Activated T-cell treated with anti-CD3 and anti-CD28 coated beads, Interleukin-2, amount 50 U/mL, for 72 hours (primary cell): ENCODE measurements at places on chromosomes 12 and 14. TPM values are rescaled to one million over a fixed set of nuclear protein-coding genes. Genes with fewer than 3 reads are reported as not detected.

GRCh38 chr14:75234173-75235115 is 44.2 kb upstream of the FOS start:
- DNase-seq, result no peak

- DNase-seq, result no peak
Observed at GRCh38 chr14:57199921-57200320, 68.8 kb downstream of the EXOC5 start.

DNA sequence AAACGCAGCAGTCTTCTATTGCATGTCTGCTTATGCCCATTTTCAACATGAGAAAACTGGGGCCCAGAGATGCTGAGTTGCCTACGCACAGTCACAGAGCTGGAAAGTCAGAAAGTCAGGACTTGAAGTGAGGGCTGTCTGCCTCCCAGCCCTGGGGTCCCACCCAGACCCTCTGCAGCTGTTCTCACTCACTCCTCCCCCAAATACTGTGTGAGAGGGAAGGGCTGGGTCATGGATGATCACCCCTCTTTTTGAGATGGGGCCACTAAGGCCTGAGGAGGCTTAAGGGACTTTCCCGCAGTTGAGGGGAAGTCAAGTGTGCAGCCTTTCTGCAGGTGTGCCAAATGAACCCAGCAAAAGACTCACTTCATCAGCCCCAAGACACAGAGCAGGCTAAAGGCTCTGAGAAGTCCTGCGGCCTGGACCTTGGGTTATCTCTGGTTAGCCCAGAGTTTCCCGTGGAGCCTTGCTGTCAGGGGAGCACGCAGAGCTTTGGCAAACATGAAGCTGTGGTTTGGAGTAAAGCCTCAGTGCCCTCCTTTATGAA is 18.7 kb downstream of the DTX1 start:
- DNase-seq, result no peak

GRCh38 chr14:54182419-54183045 is 214.3 kb upstream of the CDKN3 start:
- no peak for DNase-seq

DNA sequence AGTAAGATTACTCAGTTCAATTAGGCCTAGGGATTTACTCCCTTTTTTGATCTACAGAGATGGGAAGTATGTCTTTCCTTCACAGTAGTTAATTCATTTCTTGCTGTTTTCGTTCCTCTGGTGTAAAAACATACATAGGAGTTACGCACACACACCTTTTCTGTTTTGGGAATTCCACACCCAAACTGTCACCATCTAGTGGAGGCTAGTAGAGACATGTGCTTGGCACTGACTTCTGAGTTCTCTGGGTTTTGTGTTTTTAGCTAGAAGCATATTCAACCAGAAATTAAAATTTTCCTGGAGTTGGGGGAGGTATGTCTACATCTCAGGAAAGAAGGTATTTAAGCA is 1.4 kb downstream of the SUSD6 start:
- DNase-seq, result no peak

- DNase-seq, result no peak
Observed at GRCh38 chr12:88309546-88309945, 167.4 kb downstream of the TMTC3 start.

DNA sequence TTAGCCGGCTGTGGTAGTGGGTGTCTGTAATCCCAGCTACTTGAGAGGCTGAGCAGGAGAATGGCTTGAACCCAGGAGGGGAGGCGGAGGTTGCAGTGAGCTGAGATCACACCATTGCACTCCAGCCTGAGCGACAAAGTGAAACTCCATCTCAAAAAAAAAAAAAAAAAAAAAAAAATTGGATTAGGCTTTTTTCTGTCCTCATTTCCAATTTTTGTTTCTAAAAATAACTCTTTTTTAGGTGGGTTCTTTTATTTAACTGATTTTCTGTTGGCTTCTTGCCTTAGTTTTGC is 863.7 kb downstream of the LRFN5 start:
- DNase-seq, result no peak

- no peak for DNase-seq
Observed at GRCh38 chr14:74438351-74438915, 12.4 kb upstream of the SYNDIG1L start.

GRCh38 chr14:102058961-102059360 is 27.9 kb downstream of the HSP90AA1 start:
- no peak for DNase-seq

DNA sequence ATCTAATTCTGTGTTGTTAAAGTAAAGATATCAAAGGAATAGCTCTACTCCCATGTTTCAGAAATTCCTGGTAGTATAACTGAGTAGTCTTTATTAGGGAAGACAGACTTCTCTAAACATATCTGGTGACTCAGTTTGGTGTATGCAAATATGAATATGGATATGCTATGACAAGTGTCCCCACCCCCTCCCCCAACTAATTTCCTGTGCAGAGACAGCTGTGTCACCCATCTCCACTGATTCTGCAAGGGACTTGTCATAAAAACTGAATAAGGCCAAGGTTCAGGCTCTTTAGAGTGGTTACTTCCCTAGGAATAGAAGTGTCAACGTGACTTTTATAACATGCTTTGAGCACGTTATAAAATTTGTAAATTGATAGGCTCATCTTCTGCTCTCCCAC is 429.1 kb downstream of the DAD1 start:
- no peak for DNase-seq

- no peak for DNase-seq
Observed at GRCh38 chr12:76680940-76681339, 83.0 kb upstream of the ZDHHC17 start.

- DNase-seq, result no peak
Observed at GRCh38 chr14:99040052-99040451, 231.9 kb downstream of the BCL11B start.

GALNT6 gene
- 12.6 TPM for total RNA-seq

CPNE6 gene
- total RNA-seq, result 0.14 TPM

NELL2 gene
- 66.0 TPM for total RNA-seq

CIDEB gene
- 11.6 TPM for total RNA-seq
